ENCODE measurements at places on chromosomes 3 and 15. TPM values are rescaled to one million over a fixed set of nuclear protein-coding genes. Genes with fewer than 3 reads are reported as not detected.
A peak's percentile ranks its signal among the peaks of the same experiment; 100 is the strongest.

- no peak for DNase-seq
Measured at GRCh38 chr3:170359178-170359704, 1.7 kb downstream of the SKIL start.

GRCh38 chr3:40366203-40367162, 20.5 kb upstream of the ENTPD3 start:
- no peak for DNase-seq

GRCh38 chr15:92538115-92538514, 117.5 kb downstream of the FAM174B start:
- DNase-seq: no peak

GRCh38 chr15:80418892-80419537, 14.8 kb downstream of the ARNT2 start:
- no peak for DNase-seq

- no peak for DNase-seq
Measured at GRCh38 chr3:111582120-111582474, 13.0 kb downstream of the ZBED2 start.

DNA sequence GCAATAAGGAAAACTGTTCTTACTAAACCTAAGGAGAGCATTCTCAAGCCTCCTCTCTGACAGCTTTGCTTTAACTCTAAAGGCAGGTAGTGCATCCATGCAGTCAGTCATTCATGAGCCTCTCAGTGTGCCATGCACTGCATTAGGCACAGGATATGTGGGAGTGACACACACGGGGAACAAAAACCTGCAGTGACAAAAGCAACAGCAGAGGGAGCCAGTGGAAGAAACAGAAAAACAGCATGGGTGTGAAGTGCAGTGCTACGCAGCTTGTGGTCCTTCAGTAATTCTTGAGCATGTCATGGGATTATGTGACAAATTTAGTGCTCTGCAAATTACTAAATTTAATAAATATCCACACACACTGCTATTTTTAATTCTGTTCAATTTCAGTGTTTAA, 230.7 kb downstream of the BBX start:
- DNase-seq: peak; percentile 20

GRCh38 chr3:13884851-13885703, 5.2 kb upstream of the WNT7A start:
- DNase-seq: no peak

- no peak for DNase-seq
Measured at GRCh38 chr3:34725774-34726173, 913.6 kb upstream of the ARPP21 start.

DNA sequence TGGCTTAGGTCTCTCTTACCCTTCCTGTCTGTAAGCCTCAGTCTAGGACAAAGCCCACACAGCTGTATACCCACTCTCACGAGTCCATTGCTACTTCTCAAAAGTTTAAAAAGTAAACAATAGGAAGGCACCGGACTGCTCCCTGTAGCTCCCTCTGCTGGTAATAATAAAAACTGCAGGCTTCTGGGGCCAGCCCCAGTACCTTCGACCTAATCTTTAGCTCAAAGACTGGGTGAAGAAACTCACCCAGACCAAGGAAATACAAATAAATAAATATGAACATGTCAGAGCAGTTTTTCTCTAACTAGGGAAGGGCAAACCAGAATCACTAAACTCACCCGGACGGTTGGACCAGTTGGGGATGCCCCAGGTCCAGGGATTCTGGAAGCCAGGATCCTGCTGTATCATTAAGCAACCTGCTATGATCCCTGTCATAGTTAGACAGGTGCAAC, 5.0 kb downstream of the FAM219B start:
- peak; percentile 17 for DNase-seq

GRCh38 chr3:2653706-2654105, 456.5 kb downstream of the IL5RA start:
- DNase-seq: no peak

DNA sequence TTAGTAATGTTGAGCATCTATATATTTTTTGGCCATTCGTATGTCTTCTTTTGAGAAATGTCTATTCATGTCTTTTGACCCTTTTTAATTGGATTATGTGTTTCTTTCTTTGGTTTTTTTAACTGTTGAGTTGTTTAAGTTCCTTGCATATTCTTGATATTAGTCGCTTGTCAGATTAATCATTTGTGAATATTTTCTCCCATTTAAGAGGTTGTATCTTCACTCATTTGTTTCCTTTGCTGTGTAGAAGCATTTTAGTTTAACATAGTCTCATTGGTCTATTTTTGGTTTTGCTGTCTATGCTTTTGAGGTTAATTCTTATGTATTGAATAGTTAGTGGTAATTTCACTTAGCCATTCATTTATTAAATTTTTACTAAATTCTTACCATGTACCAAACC, 283.8 kb downstream of the ZPLD1 start:
- DNase-seq: no peak

DNA sequence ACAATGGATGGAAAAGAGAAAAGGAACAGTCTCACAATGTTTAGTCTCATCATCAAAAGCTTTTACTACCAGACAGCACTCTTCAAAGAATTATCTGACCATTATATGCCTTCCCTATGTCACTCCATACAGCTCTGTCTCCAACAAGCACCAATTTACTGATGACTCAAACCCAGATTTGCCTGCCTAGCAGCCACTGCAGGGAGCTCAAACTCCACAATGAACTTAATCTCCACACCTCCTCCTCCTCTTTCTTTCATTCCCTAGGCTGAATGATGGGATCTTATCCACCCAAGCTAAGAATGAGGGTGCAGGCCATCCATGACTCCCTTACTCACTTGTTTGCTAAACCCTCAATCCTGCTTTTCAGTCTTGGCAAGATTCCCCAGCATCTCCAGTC, 45.5 kb downstream of the NBEAL2 start:
- DNase-seq: no peak

DNA sequence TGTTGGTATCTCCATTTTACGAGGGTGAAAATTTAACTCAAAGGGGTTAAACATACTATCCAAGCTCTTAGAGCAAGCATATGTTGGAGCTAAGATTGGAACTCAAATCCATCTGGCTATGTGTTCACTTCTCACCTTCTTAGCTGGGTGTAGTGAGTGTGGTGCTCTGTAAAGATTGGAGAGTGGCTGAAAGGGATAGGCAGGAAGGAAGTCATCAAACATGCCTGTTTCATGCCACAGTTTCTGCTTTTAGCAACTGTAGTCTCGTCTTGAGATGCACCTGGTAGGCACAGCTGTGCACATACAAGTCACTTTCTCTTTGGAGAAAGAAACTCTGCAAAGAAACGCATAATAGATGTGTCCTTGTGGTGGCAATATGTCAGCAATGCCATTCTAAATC, 189.1 kb upstream of the MDFIC2 start:
- DNase-seq: no peak

Gene ZNF501
- 11.5 TPM for polyA plus RNA-seq

Gene FAM227B
- polyA plus RNA-seq: 14.0 TPM

Gene RARRES1
- polyA plus RNA-seq: 13.3 TPM

Gene ERC2
- 3.4 TPM for polyA plus RNA-seq

Gene OR5K2
- polyA plus RNA-seq: not detected

Gene PLXNB1
- 163 TPM for polyA plus RNA-seq

Gene THRB
- 31.3 TPM for polyA plus RNA-seq

Measured in right renal pelvis (tissue), 4 donors.